Kidney (tissue), 22 donors: ENCODE measurements at places on chromosomes 12 and 14. TPM values are rescaled to one million over a fixed set of nuclear protein-coding genes. Genes with fewer than 3 reads are reported as not detected.

DNA sequence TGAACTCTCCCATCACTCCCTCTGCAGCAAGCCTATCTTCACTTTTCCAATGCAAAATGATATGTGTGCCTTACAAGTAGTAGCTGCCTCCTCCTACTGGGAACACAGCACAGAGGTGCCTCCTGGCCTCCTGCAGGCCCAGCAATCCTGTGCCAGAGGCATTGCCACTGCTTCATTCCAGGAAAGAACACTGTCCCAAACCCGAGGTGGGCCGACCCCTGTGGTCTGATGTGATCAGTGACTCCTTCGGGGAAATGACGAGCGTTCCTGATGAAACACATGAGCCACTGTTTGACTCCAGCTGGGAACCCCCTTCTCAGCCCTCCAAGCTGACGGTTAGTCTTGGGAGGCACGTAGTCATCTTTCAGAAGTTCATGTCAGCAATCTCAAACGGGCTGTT is 19.5 kb downstream of the PSMC1 start:
- no peak overlapping the region for H3K4me3 ChIP-seq
- no peak overlapping the region for H3K27ac ChIP-seq
- DNase-seq, result no peak
- H3K27me3 ChIP-seq, result no peaks in the 10 kb centered on the region
- peaks cover 30% of the 10 kb centered on the region for H3K36me3 ChIP-seq

- DNase-seq, result no peak
- H3K36me3 ChIP-seq, result no peaks in the 10 kb centered on the region
- H3K4me3 ChIP-seq, result peak overlapping the region; percentile 85
- no peak overlapping the region for H3K27ac ChIP-seq
- H3K4me1 ChIP-seq, result peaks cover 5% of the 10 kb centered on the region
Observed at GRCh38 chr12:62604373-62604772, 137.7 kb downstream of the MON2 start.

- no peak overlapping the region for H3K4me3 ChIP-seq
- no peak overlapping the region for H3K27ac ChIP-seq
- H3K4me1 ChIP-seq, result no peaks in the 10 kb centered on the region
- no peak for DNase-seq
- H3K27me3 ChIP-seq, result no peaks in the 10 kb centered on the region
- H3K36me3 ChIP-seq, result no peaks in the 10 kb centered on the region
Observed at GRCh38 chr14:21923820-21924219, 250.2 kb upstream of the OR4E1 start.

GRCh38 chr12:52659951-52660350 is 7.9 kb upstream of the KRT2 start:
- H3K27ac ChIP-seq, result no peak overlapping the region
- no peak for DNase-seq
- H3K36me3 ChIP-seq, result no peaks in the 10 kb centered on the region

DNA sequence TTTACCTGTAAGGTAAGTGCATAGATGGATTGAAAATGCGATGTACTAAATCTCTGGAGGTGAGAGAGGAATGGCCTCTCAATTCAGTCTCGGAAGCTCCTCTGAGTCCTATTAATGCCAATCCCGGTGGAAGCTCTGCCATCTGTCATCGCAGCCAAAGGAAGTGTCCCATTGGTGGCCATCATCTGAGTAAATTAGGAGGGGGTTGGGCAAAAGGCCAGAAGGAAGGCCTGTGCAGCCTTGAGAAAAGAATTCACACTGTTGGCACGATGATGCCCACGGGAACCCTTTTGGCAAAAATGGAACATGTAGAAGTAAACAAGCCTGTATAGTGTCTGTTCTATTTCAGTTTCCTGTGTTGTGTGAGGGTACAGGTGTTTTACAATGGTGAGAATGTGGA is 494.8 kb downstream of the NELL2 start:
- no peaks in the 10 kb centered on the region for H3K4me1 ChIP-seq
- no peak for DNase-seq
- no peak overlapping the region for H3K27ac ChIP-seq
- H3K36me3 ChIP-seq, result no peaks in the 10 kb centered on the region

The PLEKHH1 gene
- 26.2 TPM for total RNA-seq

DNA sequence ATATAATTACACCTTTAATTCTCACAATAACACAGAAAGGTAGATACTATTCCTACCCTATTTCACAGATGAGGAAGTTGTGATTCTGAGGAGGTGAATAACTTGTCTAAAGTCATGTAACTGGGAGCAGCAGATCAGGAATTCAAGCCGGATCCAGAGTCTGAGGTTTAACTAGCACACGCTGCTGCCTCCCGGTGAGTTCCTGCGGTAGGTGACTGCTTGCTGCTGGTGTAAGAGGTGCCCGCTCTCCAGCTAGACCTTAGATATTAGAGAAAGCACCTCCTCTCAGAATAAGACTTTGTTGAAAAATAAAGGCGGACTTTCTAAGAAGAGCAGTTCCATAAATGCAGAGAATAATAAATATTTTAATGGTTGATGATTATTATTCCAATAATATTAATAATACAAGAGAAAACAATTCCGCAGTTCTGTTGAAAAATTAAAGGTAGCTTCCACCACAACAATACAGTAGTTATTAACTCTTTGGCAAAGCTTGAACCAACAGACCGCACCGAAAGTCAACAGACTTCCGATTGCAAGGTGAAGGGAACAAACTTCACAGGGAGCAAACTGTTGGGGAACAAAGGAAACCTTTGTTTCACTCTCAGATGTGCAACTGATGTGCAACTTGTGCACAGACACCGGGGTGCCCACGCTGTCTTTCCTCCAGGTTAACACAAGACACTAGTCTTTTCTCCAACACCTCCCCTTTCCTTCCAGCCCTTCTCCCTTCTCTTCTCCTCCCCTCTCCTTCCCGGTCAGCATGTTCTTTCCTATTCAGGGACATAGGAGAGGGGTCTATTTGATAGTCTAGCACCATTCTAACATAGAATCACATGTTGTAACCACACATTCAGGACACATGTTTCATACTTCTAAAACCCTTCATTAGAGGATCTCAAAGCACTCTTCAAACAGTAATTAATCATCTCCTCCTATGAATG is 73.2 kb upstream of the EGLN3 start:
- H3K27ac ChIP-seq, result no peak overlapping the region
- no peaks in the 10 kb centered on the region for H3K4me1 ChIP-seq
- no peaks in the 10 kb centered on the region for H3K36me3 ChIP-seq
- no peak overlapping the region for H3K4me3 ChIP-seq
